ENCODE measurements at places on chromosomes 11 and 22. TPM values are rescaled to one million over a fixed set of nuclear protein-coding genes. Genes with fewer than 3 reads are reported as not detected.

SCGB1C1 gene
- total RNA-seq = not detected

OR52H1 gene
- 0.73 TPM for total RNA-seq

FGF3 gene
- total RNA-seq = not detected

FAM181B gene
- 10.4 TPM for total RNA-seq

DNA sequence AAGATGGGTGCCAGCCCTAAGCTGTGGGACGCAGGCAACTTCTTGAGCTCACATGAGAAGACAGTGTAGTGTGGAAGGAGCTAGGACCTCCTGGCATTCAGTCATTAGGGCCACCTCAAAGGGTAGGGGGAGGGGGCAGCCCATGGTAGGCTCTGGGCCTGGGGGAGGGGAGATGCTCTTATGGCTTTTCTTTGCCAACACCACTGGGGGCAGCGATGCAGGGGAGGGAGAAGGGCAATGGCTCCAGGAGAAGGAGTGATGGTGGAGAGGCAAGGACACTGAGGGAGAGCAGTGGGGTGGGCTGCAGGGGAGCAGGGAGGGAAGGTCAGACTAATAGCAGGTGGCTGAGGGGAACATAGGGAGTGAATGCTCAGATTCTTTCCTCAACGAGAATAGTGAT is 63.3 kb upstream of the SUSD2 start:
- no peak for DNase-seq

DNA sequence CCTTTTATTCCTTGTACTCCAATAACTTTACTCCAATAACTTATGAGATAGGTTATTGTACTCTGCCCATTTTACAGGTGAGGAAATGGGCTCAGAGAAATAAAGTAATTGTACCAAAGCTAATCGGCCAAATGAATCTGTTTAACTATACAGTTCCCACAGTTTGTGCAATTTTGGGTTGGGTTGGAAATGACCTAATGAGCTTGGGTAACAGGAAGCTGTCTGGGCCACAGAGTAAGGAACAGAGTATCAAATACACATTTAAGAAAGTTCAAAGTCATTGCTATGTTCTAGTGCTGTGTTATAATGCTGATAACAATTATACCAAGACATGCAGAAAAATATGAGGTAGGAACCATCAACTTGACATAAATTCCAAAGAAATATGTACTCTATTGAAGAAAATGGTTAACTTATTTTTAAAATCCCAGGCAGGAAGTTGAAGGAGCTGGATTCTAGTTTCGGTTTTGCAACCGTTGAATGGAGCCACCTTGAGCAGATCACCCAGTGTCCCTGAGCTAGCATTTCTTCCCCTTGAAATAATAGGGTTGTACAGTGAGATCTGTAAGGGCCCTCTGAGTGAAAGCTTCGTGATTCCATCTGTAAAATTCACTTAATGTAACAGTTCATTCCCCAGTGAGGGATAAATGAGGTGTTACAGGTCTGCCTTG is 360.9 kb upstream of the NARS2 start:
- no peak for DNase-seq

DNA sequence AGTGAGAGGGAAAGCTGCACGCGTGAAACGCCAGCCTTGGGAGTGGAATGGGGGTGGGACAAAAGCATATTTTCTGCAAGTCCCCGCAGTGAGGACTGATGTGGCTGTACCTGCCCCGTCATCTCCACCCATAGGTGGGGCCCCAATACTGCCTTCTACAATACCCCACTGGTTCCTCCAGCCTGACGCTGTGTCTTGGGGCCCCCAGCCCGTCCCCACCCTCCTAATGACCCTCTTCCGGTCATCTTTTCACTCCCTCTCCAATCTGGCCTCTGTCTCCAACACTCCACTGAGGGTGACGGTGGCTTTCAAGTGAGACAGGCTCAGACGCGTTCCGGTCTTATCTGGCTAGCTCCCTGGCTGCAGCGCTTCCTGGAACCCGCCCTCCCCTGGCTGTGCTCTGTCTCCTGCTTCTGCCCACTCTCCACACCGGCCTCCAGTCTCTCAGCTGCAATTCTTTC is 104.2 kb downstream of the MICAL3 start:
- peak; percentile 83 for DNase-seq

DNA sequence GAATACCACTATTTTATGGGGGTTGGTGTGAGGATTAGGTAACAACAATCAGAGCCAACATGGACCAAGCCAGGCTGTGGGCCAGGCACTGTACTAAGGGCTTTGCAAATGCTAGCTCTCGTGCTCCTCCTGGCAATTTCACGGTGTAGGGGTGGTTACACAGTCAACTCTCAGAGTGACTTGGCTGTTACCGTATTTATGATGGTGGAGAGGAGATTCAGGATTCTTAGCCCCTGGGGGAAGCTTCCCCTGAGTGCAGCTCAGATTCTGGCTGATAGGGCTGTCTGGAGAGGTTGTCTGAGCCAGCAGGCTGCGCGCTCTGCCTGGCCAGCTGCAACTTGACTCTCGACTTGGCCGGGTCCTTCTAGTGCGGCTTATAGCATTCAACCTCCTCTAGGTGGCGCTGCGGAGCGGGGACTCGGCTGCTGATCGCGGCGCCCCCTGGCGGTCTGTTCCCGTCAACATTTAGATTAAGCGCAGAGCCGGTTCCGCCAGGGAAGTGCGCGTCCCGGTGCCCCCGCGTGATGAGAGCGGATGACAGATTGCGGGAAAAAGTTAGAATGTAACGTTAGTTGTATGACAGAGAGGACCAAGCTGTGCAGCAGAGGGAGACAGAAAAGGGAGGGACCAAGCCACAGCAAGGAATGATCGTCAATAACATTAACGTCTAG is 4.5 kb upstream of the NCF4 start:
- DNase-seq = peak; percentile 92

DNA sequence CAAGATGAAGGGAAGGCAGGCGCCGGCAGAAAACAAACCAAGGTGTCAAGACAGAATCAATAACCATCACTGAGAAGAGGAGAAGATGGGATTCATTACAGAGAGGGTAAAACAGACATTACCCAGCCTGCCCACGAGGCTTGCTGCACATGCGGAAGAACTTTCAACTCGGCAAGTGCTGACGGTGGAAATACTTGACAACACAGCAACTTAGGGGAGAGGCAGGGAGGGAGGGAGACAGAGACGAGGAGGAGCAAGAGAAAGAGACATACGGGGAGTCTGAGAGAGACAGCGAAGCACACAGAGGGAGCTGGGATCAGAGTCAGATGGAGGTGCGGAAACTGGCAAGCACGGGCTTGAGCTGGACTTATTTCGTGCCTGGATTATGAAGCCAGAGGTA is 129.3 kb upstream of the NECTIN1 start:
- no peak for DNase-seq

GRCh38 chr11:1194977-1195681 is 27.7 kb upstream of the MUC5B start:
- DNase-seq = no peak

DNA sequence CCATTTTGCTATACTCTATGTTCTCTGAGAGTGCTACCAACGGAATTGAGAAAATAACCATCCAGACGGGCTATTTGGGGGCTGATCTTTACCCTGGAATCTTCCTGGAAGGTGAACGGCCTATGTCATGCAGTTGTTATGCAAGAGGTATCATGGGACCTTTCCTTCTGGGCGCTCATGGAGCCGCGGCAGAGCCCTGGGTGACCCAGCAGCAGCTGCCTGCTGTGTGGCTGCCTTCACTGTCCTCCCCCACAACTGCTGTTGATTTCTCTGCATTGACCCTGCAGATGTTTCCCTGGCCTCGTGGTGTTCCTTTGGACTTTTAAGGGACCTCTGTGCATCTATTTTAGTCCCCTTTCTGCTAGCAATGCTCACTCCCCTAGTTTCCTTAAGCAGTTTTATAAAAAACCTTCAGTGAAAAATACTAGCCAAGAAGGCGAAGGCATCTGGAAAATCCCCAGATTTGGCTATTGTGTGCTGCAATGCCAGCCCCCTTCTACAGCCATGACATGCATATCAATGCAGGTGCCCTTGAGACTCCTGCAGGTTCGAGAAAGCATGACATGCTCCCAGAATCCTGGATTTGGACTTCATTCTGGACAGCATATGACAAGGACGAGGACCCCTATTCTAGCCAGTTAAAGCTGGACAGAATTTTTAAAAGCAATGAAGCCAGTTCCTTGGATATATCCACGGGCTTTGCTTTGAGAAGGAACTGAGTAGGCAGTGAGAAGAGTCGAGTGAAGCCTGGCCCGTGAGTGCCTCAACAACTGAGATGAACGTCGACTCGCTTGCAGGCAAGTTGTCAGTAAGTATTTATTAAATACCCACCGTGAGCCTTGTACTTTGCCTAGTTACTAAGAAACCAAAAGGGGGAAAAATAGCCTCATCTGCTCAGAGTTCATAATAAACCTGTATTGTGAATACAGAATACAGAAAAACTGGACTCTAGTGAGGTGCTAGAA is at the start of gene SLC25A18:
Gene SLC25A18 (plus strand): TSS at position 593 of the 965 bp plus-strand sequence. CDS start 16,447 bp downstream, outside the sequence.
- DNase-seq = no peak

GRCh38 chr22:32631507-32632255 is 157.1 kb downstream of the FBXO7 start:
- DNase-seq = no peak

DNA sequence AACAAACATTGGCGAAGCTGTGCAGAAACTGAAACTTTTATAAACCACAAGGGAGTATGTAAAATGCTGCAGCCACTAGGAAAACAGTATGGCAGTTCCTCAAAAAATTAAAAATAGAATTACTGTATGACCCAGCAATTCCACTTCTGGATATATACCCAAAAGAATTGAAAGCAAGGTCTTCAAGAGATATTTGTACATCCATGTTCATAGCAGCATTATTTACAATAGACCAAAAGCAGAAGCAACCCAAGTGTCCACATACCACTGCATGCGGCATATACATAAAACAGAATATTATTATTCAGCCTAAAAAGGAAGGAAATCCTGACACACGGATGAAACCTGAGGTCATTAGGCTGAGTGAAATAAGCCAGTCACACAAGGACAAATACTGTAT is 85.8 kb downstream of the RELT start:
- no peak for DNase-seq

DNA sequence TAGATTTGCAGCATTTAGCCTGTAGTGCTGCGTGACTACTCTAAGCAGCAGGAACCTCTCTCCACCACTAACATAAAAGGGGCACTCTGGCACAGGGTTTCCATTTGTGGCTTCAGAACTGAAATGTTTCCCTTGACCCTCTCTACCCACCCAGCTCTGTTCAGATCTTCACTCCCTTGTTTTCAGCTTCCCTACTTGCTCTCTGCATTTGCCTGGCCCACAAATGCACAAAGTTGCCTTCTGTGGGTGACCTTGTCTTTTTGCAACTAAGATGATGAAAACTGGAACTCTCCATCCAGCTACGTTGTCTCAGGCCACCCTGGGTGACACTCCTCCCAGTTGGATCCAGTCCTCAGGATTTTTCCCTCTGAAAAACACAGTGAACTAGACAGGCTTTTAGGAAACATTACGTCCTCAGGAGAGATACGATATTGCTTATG is 19.8 kb upstream of the PSMA1 start:
- DNase-seq = no peak

GRCh38 chr22:38923463-38924346 is 33.7 kb upstream of the APOBEC3A start:
- peak; percentile 84 for DNase-seq

DNA sequence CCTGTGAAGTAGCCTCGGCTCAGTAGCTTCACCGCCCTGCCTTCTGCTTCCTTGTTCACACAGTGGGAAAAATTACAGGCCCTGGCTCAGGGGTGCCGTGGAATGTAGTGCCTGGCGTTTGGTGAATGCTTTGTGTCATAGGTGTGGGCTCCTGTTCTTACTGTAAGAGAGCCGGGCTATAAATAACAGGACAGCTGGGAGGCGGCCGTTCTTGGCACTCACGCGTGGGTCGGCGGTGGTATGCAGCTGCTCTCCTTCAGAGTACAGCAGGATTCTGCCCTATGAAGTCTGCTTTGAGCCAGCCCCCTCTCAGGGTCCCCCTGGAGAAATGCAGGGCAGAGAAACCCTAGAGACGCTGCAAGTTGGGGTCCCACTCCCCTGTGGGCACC is 84.2 kb downstream of the CTTN start:
- no peak for DNase-seq

Data from ureter (tissue), 1 donor.